Retinal pigment epithelial cell (primary cell): ENCODE measurements at places on chromosomes 16 and 17.

DNA sequence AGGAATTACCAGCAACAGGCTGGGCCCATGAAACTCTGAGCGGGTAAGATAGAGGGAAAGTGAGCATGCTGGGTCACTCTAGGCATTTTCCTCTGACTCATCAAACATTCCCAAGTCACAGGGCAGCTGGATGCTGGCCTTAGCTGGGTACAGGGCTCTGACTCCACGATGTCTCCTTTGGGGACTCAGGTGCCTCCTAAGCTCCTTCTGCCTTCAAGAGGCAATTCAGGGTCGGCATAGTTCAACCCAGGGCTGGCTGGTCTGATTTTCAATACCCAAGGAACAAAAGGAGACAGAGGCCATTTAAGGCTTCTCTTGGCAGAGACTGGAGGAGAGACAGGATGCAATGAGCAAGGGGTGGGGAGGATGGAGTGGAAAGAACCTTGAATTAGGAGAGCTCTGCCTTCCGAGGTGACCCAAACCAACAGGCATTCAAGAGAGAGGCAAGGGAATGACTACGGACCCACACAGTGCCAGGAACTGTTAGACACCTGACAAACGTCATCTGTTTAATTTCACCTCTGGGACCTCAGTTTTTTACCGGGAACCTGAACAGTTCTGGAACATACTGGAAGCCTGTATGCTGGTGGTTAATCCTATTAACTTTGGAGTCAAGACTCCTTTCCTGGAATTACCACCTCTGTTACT lies 910 bp downstream of the WBP2 start:
- peak; percentile 89 for DNase-seq

DNA sequence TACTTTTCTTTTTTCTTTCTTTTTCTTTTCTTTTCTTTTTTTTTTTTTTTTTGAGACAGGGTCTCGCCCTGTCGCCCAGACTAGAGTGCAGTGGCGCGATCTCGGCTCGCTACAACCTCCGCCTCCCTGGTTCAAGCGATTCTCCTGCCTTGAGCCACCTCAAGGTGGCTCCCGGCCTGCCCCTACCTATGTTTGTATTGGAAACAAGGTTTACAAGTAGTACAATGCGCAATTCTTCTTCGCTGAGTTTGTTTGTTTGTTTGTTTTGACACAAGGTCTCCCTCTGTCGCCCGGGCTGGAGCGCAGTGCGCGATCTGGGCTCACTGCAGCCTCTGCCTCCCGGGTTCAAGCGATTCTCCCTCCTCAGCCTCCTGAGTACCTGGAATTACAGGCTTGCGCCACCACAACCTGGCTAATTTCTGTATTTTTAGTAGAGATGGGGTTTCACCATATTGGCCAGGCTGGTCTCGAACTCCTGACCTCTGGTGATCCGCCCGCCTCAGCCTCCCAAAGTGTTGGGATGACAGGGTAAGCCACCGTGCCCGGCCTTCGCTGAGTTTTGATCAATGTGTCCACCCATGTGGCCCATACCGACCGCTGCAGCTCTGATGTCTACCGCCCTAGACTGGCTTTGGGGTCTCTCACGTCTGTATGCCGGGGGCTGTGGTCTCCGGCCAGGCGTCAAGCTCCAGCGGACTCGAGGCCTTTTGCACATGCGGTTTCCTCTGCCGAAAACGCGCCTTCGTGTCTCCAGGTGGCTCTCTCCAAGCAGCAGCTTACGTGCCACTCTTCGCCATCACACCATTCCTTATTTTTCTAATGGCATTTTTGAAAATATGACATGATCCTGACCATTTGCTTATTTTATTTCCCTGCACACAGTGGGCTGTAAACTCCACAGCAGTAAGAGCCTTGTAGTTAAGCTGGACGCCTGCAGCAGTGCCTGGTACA lies 1.1 kb upstream of the YBX2 start:
- DNase-seq = no peak

- DNase-seq = no peak
These were observed 10.3 kb upstream of the TOX3 start for GRCh38 chr16:52557236-52557635.

DNA sequence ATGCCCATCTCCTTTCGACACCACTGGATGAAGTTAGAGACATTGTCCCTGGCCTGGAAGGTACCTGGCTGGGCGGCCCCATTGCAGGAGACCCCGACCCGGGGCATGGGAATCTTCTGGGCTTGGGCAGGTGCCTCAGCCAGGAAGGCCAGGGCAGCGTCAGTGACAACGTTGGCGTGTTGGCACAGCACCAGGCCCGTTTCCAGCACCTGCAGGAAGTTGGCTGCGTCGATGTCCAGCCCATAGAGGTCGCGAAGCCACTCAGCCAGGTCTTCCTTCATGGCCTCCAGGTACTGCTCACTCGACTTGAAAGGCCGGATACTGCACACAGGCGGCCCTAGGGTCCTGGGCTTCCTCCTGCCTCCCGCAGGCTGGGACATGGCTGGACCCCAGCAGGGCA lies 568 bp downstream of the GAS2L2 start:
- DNase-seq = no peak

DNA sequence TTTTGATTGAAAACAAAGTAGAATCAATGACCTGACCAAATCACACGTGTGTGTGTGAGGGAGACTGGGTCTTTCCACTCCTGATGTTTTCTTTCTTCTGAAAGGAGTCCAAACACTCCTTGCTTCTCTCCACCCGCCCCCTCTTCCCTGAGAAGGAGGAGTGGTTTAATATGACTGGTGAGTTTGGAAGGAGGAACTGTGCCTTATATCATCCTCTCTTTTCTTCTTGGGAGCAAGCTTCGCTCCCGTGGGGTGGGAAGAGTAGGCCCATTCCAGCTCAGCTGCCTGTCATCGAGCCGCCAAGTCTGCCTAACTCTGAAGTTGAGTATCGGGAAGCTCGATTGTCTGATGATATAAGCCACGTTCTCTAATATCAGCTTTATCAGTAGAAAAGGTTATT lies 96.5 kb downstream of the YPEL2 start:
- DNase-seq = no peak

DNA sequence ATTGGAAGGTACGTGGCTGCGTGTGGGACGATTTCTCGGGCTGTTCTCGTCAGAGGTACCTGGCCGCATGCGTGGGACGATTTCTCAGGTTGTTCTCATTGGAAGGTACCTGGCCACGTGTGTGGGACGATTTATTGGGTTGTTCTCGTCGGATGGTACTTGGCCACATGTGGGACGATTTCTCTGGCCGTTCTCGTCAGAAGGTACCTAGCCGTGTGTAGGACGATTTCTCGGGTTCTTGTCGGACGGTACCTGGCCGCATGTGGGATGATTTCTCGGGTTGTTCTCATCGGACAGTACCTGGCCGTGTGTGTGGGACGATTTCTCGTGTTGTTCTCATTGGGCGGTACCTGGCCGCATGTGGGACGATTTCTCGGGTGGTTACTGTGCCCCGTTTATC lies 50.1 kb upstream of the GNG13 start:
- no peak for DNase-seq

DNA sequence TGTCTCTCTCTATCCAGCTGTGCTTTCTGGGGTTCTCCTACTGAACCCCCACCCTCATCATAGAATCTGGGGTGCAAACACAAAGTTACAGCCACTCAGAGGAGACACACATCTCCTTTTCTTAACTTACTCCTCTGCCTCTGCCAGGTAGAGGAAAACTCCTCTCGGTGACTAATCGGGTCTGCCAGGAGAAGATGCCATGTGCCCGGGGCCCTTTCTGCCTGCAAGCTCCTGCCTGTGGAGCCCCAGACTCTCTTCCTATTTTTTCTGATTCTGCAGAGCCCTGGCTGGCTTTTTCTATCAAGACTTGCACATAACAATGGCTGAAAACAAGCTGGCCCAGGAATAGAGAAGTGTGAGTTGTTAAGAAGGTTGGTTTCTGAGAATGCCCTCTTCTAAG lies 10.4 kb downstream of the SLC6A4 start:
- no peak for DNase-seq
